ENCODE measurements at places on chromosomes 2 and 18.

DNA sequence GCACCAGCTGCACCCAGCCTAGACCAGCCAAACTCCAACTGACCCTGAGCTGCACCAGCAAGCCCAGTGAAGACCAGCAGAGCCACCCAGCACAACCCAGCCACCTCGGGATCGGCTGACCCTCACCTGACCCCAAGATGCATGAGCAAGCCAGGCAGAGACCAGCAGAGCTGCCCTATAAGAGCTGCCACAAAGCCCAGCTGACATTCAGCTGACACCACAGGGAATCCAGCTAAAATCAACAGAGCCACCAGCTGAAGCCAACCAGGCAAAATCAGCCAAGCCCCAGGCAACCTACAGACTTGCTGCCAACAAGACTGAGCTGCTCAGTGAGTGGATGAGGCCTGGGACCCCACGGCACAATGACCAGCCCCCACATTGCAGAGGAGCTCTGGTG, 54.6 kb downstream of the CYP27C1 start:
- DNase-seq = no peak

GRCh38 chr2:5594249-5594695, 97.9 kb upstream of the SOX11 start:
- DNase-seq = no peak

- no peak for DNase-seq
Observed at GRCh38 chr2:177324797-177325196, 60.3 kb upstream of the NFE2L2 start.

DNA sequence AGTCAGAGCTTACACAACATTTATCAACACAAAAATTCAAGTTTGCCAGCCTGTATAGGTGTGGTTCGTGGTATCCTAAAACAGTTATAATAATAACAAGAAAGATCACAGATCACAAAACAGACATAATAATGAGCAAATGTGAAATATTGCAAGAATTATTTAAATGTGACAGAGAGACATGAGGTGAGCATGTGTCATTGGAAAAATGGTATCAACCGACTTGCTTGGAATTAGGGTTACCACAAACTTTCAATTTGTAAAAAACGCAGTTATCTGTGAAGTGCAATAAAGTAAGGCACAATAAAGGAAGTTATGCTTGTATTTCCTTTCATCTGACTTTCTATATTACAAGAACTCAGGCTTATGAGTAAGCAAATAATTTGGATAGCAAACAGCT, 116.8 kb downstream of the IKZF2 start:
- no peak for DNase-seq

DNA sequence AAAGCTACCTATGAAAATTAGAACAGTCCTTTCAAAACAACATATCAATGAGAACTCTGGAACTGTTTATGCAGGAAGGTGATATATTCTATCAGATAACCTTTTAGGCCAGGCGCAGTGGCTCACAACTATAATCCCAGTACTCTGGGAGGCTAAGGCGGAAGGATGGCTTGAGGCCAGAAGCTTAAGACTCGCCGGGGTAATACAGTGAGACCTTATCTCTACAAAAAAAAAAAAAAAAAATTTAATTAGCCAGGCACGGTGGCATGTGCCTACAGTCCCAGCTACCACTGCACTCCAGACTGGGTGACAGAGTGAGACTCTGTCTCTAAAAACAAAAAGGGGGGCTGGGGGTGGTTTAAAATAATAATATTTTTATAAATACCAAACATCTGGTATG, 77.9 kb downstream of the OSBPL1A start:
- DNase-seq = no peak

- no peak for DNase-seq
Observed at GRCh38 chr2:238728330-238729260, 119.3 kb upstream of the TWIST2 start.

GRCh38 chr2:227861011-227861410, 10.4 kb upstream of the DAW1 start:
- no peak for DNase-seq

DNA sequence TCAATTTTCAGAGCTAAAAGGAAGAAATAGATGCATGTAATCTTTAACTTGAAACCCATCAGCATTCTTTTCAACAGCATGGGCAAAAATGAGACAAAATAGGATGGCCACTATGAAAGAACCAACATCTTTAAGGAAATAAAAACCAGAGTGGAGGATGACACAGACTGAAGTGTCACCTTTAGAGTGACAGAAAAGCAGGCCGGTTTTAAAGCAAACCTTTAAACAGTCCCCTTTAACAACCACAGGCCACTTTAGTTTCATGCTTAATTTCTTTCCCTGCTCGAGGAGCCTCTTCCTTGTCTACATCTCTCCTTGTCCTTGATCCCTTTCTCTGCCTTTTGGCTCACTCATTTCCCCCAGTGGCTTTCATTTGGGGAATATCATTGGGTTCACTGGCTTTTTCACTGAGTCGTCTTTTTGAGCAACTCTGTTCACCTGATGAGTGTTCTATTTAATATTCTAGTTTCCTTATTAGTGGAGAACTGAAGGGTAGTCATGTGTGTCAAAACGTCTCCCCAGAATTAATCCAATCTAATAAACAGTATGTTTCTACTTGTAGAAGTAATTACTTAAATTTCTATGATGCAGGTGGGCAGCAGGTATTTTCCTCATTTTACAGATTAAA, 72.5 kb downstream of the DOCK10 start:
- DNase-seq = no peak

GRCh38 chr18:59002974-59003594, 136.6 kb upstream of the SEC11C start:
- peak; percentile 48 for DNase-seq

DNA sequence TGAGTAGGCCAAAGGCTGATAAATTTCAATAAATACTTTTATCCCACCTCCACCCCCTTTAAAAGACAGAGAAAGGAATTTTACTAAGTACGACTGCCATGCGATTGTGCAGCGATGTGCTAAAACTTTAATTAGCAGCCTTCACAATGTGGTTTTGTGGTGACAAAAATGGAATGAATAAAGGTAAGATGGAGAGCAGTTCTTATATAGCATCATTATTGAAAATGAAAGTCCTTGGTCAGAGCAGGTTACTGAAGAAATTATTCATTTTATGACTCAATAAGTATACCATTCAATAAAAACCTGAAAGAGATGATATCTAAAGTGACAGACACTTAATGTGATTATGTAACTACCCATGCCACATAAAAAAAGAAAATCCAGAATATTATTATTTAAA, 33.2 kb upstream of the MTIF2 start:
- DNase-seq = no peak

- DNase-seq = peak; percentile 23
Observed at GRCh38 chr2:56334622-56335021, 150.8 kb downstream of the CCDC85A start.

DNA sequence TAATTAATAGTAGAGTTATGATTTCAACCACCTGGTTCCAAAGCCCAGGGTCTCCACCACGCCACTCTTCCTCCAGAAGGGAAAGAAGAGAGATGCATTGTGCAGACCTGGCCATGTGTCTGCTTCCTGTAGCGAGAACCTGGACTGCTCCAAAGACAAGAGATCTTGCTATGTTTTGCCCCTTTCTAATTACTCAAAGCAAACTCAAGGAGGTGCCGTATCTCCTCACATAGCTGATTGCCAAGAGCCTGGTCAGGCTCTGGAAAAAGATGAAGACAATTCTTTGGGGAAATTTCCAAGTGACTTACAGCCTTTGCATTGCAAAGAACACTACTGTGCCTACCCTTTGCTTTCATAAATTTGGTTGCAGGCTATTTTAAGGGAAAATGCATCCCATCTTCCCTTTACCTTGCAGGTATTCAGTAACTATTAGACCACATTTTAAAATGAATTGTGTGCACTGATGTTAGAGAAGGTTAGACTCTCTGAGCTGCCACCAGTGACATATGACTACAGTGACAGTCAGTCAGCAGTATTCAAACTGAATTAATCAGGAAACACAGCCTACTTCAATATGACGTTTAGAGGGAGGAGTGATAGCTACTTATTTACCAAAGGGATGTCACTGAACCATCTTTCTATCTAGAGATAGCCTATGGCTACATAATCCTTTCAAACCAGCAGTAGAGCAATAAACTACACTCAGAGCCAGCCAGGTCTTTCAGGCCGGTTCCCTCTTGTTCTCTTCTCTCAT, 842.1 kb upstream of the FANCL start:
- no peak for DNase-seq

DNA sequence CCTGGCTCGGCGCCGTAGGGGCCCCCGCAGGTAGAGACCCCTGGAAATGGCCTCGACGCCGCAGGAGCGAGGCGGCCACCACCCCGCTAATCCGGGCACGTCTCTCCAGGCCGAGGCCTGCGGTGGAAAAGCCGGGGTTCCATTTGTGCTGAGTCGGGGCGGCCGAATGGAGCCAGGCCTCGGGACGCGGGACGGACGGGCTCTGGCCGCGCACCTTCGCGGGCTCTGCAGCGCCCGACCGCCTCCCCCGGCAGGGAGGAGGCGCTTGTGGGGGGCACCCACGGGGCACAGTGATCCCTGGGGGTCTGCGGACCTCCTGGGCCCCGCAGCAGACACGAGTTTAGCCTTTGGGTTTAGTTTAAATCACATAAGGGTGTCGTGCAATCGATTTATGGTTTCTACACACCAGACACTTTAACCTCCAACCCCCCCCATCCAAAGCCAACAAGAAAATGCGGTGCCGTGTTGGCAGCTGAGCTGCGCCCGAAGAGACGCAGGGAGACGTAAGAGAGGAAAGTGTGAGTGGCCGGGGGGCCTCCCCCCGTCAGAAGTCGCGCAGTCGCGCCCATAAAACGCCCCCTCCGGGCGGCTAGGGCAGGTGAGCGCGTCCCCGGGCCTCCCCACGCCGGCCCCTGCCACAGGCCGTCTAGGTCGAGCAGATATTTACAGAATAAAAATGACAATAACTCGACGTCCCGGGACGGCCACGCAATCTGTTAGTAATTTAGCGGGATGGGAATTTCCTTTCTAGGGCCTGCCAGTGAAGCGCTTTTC, 1.0 kb upstream of the NFATC1 start:
- DNase-seq = peak; percentile 22

- no peak for DNase-seq
Observed at GRCh38 chr18:23352042-23352441, 101.0 kb upstream of the RIOK3 start.

GRCh38 chr18:13368080-13368813, 149.7 kb downstream of the LDLRAD4 start:
- DNase-seq = no peak
